ENCODE measurements at places on chromosomes 13 and 19. TPM values are rescaled to one million over a fixed set of nuclear protein-coding genes. Genes with fewer than 3 reads are reported as not detected.

DNA sequence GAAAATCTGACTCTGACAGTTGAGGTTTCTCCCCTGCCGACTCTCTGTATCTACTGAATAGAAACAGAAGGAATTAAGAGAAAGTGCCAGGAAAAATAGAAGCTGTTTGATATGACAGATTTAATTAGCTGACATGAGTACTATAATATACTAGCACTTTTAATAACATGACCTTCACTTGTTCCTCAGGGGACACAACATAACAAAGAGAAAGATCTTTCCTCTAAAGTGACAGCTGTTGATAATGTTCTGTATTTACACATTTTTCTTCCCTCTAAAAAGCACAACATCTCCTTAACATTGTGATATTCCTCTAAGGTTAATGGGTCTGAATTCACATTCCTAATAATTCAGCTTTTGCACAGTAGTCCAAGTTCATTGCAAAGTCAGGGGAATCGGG is 1136.0 kb downstream of the PCDH17 start:
- DNase-seq, result no peak

Gene ZNF575
- total RNA-seq, result 2.8 TPM

- peak; percentile 78 for DNase-seq
These were observed at the start of gene LILRA5 for GRCh38 chr19:54312436-54313377. Gene LILRA5, minus strand, starts transcription at chr19:54313166. Its CDS starts 147 bp downstream, at chr19:54313019.

DNA sequence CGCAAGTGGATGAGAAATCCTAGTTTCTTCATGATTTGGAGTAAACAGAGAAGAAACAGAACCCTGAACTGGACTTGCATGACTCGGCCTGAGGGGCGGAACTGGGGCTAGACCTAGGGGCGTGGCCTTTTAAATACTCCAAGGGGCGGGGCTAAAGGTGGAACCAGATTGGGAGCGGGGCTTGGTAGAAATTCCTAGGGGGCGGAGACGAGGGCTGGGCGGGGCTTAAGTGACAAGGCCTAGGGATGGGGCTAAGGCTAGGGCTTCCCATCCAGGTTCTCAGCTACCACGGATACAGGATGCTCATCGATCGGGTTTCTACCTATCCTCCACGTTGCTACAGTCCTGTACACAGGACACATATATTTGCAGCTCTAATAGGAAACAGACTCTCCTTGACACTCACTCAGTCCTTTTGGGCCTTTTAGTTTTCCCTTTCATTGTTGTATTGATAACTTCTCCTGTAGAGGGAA is 372 bp upstream of the ZNF699 start:
- DNase-seq, result peak; percentile 94

DNA sequence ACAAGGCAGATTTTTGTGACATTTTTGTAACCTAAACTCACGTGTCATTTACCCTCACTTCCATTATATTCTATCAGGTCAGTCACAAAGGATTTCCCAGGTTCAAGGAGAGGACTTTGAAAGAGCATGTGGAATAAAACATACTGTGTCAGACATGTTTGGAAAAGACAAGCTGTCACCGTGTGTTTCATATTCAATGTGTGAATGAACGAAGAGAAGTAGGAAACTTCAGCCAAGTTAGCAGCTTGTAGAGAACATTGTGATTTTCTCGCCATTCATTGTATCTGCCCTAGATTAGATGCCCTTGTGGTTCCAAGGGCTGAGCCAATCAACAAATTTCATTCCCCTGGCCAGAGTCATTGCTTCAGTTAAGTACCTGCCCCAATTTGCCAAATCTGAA is 2288.9 kb upstream of the PCDH20 start:
- DNase-seq, result no peak

DNA sequence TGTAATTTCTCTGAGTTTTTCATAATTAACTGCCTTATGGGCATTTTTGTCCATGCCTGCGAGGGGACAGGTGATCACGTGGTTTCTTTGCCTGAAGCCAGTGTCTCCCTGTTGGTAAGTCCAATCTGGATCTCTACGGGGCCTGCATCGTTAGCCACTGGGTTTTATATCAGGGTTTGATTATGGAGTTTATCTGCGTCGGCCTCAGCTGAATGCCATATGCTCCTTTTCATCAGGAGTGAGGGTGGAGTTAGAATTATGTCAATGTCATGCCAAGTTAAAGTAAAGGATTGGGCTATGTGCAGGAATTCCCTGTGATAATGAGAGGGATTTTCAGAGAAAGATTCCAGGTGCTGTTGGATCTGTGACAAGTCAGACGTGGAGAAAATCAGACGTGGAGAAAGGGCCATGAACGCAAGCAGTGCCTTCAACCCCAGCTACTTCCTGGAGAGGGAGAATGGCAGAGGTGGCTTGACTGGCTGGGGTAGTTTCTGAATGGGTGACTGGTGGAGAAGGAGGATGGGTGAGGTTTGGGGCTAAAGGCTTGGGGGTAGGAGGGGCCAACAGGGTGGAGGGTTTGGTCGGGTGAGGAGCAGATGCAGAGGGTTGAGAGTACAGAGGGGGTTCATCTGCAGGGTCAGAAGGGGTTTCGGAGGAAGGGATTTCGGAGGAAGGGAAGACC is 24.3 kb downstream of the TMEM255B start:
- no peak for DNase-seq

Gene ATP4B
- total RNA-seq, result not detected

- DNase-seq, result no peak
These were observed 1411.0 kb upstream of the SLC10A2 start for GRCh38 chr13:104477261-104477660.

Gene RFX2
- 20.9 TPM for total RNA-seq

DNA sequence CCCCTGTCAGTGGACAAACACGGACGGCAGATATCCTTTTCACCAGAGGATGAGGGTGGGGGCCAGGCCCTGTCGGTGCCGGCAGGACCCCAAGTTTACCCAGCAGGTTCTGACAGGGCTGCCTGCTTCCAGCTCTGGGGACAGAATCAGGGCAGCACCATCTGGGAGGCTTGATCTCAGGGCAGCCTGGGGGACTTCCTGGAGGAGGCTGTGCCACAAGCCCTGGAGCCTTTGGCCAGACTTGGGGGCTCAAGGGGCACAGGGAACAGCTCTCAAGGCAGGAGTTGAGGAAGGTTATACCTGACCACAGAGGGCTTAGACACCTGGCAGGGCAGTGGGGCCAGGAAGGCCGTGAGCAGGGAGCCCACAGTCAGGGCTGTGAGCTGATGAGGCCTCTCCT is 45.2 kb downstream of the COMP start:
- DNase-seq, result no peak

DNA sequence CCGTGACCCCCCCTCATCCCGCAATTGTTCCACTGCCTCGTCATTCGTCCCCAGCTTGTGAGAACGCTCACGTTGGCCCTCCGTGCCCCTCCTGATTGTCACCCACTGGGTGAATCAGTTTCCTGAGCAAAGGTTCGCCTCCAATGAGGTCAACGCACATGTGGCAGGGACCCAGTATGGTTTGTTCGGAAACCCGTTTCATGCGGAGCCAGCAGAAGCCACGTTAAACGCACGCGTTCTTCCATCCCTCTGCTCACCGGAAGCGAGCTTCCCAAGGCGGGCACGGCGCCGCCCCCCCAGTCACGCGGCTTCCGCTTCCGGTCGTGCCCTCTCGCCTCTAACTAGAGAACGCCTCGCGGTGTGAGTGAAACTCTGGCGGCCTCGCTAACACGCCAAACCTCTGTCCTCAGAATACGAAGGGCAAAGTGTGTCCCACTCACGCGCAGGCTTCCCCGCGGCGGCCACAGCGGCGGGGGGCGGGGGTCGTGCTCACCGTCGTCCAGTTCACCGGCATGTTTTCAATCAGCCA is 18.0 kb upstream of the CFAP97D2 start:
- DNase-seq, result no peak

Gene CRLF1
- 19.9 TPM for total RNA-seq

DNA sequence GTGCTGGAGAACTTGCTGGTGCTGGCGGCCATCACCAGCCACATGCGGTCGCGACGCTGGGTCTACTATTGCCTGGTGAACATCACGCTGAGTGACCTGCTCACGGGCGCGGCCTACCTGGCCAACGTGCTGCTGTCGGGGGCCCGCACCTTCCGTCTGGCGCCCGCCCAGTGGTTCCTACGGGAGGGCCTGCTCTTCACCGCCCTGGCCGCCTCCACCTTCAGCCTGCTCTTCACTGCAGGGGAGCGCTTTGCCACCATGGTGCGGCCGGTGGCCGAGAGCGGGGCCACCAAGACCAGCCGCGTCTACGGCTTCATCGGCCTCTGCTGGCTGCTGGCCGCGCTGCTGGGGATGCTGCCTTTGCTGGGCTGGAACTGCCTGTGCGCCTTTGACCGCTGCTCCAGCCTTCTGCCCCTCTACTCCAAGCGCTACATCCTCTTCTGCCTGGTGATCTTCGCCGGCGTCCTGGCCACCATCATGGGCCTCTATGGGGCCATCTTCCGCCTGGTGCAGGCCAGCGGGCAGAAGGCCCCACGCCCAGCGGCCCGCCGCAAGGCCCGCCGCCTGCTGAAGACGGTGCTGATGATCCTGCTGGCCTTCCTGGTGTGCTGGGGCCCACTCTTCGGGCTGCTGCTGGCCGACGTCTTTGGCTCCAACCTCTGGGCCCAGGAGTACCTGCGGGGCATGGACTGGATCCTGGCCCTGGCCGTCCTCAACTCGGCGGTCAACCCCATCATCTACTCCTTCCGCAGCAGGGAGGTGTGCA is 587 bp downstream of the S1PR4 start:
- DNase-seq, result no peak

Gene TEX101
- not detected for total RNA-seq

DNA sequence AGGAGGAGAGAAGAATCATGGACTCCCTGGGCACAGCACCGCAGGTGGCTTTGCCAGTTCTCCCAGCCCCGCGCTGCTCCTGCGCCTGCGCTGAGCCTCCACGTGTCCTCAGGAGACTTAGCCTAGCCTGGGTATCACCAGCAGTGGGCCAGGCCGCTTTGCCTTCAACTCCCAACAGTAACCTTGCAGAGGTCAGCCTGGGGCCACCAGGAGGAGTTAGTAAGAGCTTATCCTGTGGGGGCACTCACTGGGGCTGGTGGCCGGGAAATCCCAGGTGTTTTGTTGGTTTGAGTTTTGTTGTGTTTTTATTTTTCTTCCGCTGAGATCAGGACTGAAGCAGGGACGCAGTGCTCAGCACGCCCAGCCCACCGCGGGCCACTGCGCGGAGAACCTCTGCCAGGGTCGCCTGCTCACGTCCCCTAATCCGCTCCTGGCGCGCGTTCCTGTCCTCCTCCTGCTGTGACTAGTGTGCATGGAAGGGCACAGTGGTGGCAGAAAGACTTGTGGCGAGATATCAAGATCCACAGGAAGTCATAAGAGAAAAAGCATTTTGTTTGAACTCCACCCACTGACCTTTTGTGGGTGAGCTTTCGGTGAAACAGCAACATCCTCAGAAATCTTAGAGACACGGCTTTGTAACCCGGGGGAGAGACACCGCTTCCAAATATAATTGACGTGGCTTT is 207.4 kb upstream of the RFC3 start:
- DNase-seq, result peak; percentile 52

GRCh38 chr13:34751492-34751891 is 190.6 kb upstream of the NBEA start:
- DNase-seq, result no peak

DNA sequence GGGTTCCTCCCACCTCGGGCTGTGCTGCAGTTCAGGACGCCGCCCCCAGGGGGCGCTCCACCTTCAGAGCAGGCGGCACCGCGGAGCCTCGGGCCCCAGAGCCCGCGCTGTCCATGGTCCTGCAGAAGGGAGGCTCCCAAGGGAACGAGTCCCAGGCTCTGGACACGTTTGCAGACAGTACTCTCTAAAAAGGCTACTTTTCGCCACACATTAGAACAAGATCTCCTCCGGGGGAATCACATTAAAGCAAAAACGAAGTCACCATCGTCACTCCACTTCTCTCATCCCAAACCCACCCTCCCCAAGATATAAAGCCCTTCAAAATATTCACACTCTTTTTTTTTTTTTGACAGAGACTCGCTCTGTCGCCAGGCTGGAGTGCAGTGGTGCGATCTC is 4.6 kb upstream of the SIGLEC10 start:
- DNase-seq, result peak; percentile 91

Gene EBI3
- 1.7 TPM for total RNA-seq

- DNase-seq, result no peak
These were observed 1318.5 kb downstream of the PCDH9 start for GRCh38 chr13:65911546-65912193.

Gene SLC25A42
- total RNA-seq, result 16.3 TPM

Gene SLC25A41
- total RNA-seq, result not detected

GRCh38 chr13:113533161-113533840 is 42.8 kb upstream of the DCUN1D2 start:
- peak; percentile 20 for DNase-seq

DNA sequence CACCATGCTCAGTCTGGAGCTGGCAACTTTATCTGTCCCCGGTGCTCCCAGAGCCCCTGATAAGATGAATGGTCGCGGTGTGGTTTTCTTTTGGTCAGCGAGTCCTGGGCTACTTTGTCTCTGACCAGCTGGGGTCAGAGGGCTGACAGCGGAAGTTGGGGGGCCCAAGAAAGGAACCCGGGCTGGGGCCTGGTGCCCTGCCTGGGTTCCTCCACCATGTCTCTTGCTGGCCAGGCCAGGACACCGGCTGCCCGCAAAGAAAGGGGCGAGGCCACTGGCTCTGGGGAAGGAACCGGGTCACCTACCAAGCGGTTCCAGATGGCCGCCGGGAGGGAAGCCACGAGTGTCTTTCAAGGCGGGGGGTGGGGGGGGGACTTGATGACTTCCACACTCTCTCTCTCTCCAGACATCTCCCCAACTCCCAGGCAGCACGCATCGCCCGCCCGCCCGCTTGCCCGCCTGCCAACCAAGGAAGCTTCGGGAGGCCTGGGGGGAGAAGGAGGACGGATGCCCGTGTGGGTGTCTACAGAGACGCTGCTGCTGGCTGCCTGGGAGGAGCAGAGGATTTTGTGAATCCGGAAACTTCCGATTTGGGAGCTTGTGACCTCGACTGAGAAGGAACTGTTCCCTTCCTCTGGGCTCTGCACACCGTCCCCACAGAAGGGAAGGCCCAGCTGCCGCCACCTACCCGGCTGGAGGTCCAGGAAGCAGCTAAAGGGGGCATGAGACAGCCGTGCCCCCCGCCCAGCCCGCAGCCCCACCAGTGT is 1.1 kb downstream of the PIP5K1C start:
- peak; percentile 74 for DNase-seq

DNA sequence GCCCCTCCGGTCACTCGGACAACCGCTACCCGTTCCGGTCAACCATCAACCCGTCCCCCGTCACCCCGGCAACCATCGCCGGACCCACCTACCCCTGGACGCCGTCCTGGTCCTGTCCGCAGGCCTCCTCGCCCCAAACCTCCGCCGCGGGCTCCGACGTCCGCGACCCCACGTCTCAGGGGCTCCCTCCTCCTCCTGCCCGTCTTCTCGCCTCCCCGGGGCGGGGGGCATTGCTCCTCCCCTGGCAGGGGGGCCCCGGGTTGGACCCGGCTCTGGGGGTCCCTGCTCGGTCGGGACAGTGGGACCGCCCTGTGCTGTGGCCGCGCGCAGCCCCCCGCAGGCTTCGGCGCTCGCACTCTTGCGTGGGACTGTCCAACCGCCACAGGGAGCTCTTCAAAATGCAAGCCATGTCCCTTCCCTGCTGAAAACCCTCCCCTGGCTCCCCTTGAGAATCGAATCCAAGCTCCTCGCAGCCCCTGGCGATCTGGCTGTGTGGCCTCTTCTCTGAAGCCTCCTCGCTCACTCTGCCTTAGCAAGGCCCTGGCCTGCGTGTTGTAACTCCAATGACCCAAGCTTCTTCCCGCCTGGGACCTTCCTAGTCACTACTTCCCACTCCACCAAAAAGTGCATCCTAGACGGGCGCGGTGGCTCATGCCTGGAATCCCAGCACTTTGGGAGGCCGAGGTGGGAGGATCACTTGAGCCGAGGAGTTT is 8.4 kb downstream of the EPHX3 start:
- DNase-seq, result no peak

GRCh38 chr19:47518139-47518538 is 3.3 kb upstream of the NAPA start:
- DNase-seq, result no peak
